NK-92 treated with Interleukin-12 subunit alpha and Interleukin-12 subunit beta, amount 100 ng/mL, for 24 hours (cell line): ENCODE measurements at places on chromosomes 7 and 10.

DNA sequence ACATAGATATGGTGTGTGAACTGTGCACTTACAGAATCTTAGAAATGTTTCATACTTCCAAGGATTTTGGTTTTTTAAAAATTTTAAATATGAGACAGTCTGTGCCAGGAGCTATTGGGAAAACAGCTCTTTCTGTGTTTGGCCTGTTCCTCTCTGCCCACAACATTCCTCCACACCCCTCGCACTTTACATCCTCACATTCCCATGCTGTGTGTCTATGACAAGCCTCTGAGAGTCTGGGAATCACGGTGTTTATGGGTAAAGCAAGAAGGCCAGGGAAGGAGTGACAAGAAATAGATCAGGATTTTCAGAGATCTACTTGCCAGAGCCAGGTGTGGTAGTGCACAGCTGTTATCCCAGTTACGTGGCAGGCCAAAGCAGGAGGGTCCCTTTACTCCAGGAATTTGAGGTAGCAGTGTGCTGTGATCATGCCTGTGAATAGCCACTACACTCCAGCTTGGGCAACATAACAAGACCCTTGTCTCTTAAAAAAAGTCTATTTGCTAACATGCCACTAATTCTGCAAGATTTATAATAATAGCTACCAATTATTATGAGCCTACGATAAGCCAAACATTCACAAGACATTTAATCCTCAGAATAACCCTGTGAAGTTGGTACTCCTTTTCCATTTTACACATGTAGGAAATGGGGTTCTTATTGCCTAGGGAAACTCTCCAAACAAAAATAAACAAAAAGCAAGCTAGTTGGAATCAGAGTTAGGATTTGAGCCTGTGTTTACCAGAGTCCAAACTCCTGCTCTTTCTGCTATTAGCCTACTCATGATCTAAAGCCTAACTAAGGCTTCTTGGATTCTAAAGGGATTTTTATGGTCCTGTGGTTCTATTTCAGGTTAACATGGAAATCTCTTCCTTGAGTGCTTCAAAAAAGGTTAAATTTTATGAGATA, 168.3 kb upstream of the SP8 start:
- DNase-seq = no peak

DNA sequence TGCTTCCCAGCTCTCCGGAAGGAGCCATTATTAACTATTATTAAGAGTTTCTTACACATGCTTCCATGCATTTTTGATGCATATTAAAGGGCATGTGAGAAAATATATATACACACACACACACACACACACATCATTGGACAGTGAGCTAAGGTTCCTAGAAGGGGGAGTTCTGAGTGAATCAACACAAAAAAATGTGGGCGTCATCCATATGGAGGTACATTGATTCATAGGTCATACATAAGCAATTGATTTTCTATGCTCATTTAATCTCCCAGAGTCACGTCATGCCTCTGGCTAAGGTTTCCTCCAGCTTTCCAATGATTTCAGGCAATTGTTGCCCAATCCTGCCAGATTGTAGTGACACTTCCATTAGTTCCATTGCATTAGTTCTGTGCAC, 269.4 kb downstream of the DNAJB9 start:
- no peak for DNase-seq

- DNase-seq = peak; percentile 59
These were observed 2.5 kb downstream of the LRCH4 start for GRCh38 chr7:100583132-100584053.

DNA sequence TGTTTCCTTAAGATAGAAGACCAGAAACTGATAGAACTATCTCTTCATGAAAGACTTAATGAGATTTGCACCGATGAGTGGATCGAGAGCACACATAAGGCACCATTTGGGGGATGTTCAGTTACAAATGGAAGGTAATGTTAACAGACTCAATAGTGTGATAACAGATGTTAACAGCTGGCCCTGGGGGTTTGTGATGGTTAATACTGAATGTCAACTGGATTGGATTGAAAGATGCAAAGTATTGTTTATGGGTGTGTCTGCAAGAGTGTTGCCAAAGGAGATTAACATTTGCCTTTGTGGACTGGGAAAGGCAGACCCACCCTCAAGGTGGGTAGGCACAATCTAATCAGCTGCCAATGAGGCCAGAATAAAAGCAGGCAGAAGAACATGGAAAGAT, 130.5 kb upstream of the DGKB start:
- no peak for DNase-seq

DNA sequence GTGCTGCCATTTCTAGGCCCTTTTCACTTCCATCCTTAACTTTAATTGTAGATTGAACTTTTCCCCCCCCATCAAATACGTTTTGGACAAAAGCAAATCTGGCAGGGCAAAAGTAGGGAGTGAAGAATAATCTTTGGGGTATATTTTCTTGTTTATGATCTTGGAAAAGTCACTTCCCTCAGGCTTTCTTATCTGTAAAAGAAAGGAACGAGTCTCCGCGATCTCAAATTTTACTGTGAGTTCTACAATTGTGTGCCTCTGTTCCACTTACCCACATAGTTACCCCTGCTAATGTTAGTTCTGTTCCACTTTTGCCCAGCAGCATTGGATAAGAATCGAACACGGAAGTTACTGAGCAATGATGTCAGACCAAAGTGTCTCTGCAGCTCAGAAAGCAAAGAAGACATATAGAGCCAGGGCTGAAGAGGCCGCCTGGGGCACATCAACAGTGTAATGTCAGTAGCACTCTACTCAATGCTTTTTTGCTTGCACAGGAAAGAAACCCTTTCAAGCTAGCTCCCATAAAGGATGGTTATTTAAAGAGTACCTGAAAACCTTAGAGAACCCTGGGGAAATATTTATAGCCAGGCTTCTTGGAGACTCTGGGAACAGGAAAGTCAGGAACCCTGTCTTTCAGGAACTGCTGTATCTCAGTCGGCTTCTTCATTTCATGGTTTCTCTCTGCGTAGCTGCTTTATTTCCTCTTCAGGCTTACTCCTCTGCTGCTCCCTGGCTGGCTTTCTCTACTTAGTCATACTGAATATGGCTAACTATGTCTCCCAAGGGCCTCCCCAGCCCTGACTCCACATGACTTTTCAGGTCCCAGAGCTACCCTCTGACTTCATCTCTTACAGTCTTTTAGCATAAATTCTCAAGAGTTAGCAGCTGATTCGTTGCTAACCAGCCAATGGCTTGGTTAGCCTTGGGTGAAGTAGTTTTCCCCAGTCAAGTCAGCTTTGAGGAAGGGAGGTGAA, 123.7 kb upstream of the FAM3C start:
- no peak for DNase-seq

DNA sequence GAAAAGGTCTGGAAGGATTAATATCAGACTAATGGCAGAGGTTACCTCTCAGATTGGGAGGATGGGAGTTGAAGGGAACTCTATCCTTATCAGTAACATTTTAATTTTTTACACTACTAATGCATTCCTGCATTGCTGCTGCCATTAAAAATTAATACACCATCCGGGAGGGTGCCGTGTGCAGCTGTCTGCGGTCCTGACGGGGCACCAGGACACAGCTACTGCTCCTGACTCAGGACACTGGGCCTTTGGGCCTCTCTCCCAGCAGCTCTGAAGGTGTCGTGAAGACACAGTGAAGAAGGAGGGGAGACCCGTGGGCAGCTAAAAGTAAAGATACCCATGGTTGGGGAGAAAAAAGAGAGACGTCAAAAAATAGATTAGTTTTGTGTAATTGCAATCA, 23.4 kb upstream of the HK1 start:
- DNase-seq = no peak

- no peak for DNase-seq
These were observed 170.0 kb downstream of the PRKG1 start for GRCh38 chr10:51244309-51244708.

- DNase-seq = no peak
These were observed 7.9 kb upstream of the SAR1A start for GRCh38 chr10:70178139-70178725.

DNA sequence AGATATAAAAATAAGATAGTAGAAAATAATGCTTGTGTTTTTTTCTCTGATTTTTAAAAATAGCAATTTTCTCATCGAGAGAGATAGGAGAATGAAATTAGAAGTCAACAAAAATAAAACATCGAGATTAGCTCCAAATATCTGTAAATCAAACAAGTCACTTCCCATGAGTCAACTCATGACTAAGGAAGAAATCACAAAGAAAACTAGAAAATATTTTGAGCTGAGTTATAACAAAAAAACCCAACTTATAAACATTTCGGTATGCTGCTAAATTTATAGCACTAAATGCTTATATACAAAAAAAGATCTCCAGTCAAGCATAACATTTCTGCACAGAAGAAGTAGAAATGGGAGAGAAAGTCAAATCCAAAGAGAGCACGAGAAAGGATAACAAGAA, 140.1 kb downstream of the ITGA8 start:
- DNase-seq = no peak

GRCh38 chr10:53122281-53122680, 349.7 kb upstream of the MBL2 start:
- DNase-seq = no peak

- peak; percentile 47 for DNase-seq
These were observed 975 bp downstream of the GLCCI1 start for GRCh38 chr7:7969306-7970236.

GRCh38 chr7:138825049-138825721, 27.2 kb upstream of the ATP6V0A4 start:
- DNase-seq = no peak

- DNase-seq = no peak
These were observed 230.9 kb downstream of the CREB5 start for GRCh38 chr7:28643188-28643569.

DNA sequence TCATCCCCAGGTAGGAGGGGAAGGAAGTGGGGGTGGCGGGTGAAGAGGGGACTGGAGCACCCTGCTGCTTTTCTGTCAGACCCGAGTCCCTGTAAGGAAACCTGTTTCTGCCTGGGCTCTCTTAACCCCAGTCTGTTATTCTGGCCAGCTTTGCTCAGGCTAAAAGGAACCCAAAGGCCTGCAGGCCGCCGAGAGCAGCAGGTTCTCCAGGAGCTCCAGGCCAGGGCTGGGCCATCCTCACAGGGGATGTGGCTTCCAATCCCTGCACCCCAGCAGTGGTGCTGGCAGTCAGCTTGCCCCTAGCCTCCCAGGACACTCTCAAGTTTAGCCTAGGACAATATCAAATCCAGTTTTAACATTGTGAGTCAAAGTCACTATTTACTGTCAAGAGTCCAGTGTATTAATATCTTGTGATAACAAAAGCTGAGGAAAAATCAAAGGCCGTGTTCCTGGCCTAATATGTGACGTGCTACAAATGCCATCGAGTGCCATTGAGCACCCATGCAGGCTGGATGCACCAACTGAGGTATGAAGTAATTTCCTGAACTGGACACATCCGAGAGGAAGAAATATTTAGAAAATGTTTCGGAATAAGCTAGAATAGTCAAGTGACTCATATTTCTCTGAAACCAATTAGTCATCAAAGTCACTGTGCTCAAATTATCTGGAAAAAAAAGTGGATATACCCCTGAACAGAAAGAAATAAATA, 7.0 kb downstream of the PKD1L1 start:
- DNase-seq = no peak

GRCh38 chr7:16656141-16656540, 10.2 kb downstream of the BZW2 start:
- no peak for DNase-seq

DNA sequence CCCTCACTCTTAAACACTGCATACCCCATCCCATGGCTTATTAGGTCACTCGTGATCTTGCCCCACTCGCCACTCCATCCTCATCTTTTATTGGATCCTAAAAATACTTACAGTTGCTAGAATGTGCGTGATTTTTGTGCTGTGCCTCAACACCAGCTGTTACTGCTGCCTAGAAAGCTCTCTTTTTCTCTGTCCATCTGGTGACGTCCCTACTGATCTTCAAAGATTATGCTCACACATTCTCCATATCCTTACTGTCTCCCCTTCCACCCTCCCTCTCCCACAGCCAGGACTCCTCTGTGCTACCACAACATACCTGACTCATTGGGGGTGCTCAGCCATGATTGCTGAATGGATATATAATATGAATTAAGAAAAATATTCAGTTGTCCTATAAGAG, 42.0 kb downstream of the CDK6 start:
- no peak for DNase-seq

DNA sequence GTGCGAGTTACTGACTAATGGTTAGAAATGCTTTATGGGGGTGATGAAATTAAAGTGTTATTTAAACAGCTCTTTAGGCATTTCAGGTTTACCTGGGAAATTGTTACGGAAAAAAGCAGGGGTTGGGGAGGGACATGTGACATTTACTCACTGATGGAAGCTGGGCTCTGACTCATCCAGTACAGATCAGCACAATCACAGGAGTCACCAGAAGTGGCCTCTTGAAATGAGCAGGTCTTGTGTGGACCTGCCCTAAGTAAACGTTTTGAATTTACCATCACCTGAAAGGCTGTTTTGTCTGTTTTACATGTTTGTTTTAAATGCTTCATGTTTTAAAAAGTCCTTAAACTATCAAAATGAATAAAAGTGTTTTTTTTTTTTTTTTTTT, 2.3 kb downstream of the GLRX3 start:
- DNase-seq = no peak

DNA sequence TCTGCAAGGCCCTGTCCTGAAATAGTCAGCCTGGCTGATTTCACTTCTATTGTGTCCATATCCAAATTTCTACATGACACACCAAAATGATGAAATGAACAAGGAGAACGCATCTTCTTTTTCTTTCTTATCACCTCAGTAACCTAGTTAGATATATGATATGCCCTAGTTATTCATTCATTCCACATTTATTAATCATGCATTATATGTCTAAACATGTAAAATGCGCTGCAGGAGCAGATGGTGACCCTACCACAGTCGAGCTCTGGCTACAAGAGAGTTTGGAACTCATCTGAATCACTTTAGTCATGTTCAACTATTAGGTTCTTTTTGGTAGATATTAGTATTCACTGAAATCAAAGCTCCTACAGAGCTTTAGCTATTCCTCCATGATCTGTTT, 31.8 kb upstream of the VPS41 start:
- DNase-seq = no peak

- no peak for DNase-seq
These were observed 29.1 kb downstream of the FAS start for GRCh38 chr10:89019569-89020327.

DNA sequence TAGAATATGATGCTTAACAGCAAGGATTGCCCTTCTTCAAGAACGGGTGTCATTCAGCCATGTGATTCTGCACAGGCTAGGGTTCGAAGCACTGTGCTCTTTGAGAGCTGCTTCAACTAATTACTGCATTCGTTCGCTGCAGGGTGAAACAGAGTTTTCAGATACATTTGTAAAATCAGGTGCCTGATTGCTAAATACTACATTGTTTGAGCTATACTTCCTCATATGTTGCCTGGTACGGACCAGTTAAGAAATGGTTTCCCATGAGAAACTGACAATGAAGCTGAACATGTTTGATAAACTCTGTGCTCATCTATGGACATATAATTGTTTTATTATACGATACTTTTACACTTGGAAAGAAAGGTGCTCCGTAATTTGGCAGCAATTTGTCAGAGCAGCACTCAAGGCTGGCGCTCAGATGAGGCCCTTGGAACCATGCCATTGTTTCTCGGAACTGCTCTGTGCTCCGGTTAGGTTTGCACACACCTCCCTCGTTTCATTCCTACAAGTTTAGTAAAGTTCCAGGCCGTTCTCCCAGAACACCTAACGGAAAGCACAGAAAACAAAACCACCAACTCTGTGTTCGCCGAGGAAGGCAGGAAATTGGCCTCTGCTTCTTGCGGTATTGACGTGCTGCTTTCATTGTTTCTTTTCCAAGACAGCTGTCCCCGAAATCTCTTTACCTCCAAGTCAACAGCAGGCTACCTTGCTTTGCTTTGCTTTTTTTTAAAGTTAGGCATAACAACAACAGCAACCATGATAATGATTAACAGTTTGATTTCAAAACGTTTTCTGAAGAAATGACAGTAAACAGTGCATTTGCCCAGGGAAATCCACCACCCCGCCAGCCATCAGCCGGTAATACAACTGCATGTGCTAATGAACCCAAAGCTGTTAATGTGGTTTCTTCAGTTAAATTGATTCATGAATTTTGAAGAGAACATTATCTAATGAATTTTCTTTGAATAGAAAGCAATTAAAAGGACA, 206.9 kb downstream of the EBF3 start:
- no peak for DNase-seq
